CD4-positive, alpha-beta T cell treated with Interleukin-17A for 1 hour (primary cell): ENCODE measurements at places on chromosomes 5 and 9.

DNA sequence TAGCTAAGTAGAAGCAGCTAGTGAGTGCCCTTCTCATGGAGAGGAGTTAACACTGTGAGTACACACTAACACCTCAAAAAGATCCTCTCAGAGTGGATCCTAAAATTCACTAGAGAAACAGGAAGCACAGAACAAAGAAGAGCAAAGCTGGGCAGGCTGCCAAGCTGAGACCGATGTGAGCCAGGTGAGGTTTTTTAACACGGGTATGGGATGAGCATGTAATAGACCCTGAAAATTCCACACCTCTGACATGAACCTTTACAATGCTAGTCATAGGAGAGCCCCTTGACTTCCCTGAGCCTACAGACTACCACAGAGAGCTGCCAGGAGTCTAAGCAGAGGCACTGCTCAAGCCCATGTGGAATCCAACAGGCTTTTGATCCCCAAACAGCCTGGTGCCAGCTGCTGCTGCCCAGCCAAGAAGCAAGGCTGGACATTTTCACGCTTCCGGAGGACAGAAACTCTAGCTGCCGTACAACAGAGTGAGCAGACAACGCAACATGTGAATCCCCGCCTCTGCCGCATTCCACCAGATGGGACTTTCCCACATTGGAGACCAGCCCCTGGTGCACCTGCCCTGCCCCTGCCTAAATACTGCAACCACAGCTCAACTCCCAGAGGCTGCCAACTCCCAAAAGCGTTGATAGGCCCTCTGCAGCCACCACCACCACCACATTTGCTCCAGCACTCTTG lies 280.8 kb downstream of the CDH10 start:
- DNase-seq: no peak

GRCh38 chr5:62029303-62029702 lies 276.7 kb upstream of the KIF2A start:
- no peak for DNase-seq

GRCh38 chr5:107592515-107592914 lies 78.2 kb downstream of the EFNA5 start:
- no peak for DNase-seq

DNA sequence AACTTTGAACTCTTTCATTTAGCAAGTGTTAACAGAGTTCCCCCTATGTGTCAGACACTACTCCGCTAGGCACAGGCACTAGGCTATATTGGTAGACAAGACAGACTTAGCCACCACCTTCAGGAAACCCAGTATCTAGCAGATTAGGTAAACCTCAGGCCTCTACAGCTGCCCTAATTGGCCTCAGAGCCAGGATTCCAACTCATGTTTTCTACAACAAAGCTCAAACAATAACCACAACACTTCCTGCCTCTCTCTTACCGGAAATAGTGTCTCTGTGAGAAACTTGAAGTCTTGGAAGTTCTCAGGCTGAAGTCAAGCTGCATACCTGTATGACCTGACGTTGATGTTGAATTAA lies 116.6 kb upstream of the SLC44A1 start:
- DNase-seq: peak; percentile 87

- peak; percentile 62 for DNase-seq
Measured at GRCh38 chr5:173331956-173332479, 3.8 kb upstream of the STC2 start.

- DNase-seq: peak; percentile 45
Measured at GRCh38 chr5:76849419-76850291, at the start of gene S100Z. TSS of gene S100Z (plus strand) at chr5:76850014. CDS start at chr5:76875360, 25,346 bp downstream.

- DNase-seq: no peak
Measured at GRCh38 chr9:12718482-12719026, 25.4 kb downstream of the TYRP1 start.

DNA sequence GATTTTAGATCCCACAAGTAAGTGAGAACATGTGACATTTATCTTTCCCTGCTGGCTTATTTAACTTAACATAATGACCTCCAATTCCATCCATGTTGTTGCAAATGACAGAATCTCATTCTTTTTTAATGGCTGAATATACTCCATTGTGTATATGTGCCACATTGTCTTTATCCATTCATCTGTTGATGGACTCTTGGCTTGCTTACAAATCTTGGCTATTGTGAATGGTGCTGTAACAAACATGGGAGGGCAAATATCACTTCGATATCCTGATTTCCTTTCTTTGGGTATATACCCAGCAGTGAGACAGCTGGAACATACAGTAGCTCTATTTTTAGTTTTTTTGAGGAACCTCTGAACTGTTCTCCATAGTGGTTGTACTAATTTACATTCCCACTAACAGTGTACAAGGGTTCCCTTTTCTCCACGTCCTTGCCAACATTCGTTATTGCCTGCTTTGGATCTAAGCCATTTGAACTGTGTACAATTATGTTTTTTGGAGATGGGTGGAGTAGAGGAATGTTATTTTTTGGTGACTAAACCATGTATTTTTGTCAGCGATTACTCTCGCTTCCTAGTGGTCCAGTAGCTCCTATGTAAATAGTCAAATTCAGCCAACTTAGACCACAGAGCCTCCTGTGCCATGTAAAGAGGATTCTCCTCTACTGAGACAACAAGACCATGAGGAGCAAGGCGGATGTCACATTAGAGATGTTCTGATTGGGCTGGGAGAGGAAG lies 60.6 kb downstream of the TNFSF15 start:
- no peak for DNase-seq

DNA sequence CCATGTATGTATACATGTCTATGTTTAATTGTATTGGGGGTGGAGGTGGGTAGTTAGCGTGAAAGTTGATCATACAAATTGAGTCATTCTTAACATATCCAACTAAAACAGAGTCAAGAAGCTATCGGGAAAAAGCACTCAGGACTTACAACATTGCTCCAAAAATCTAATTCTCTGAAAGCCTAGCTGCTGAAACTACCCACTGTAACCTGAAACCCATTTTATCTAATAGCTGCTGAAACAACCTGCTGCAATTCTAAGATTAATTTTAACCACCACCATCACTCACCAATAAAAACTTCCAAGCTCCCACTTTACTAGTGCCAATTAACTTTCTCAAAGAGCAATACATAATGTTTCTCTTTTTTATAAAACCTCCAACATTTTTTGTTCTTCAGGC lies 32.2 kb downstream of the KCNV2 start:
- no peak for DNase-seq

DNA sequence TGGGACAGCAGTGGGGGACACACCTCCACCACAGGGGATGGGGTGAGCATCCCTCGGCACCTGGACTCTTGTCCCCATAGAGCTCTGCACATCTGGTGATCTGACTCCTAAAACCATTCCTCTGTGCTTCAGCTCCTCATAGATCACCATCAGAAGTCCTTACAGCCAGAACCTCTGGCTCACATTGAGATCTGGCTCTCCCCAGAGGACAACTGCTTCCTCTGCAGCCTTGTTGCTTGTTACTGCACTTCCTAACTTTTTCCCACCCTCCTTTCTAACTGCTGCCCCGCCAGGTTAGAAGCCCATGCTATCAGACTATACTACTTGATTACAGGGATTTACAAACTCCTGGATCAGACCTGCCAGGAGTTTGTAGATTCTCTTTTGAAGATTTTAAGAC lies 64.5 kb downstream of the ARSB start:
- DNase-seq: no peak

DNA sequence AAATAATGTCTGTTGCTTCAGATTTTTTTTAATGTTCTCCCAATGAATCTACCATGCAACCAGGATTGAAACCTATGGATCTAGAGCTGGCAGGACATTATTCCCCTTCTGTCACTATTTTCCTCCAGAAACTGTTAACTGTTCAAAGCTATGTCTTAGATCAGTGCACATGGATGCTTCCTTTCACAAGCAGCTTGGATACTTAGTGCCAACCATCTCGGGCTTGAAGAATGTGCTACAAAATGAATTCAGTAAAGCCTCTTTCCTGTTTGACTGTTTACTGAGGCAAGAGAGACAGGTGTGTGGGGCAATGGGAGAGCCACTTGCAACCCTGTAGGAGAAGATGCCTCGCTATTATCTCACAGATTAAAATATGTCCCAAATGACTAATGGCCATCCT lies 774.8 kb downstream of the KCTD16 start:
- no peak for DNase-seq

DNA sequence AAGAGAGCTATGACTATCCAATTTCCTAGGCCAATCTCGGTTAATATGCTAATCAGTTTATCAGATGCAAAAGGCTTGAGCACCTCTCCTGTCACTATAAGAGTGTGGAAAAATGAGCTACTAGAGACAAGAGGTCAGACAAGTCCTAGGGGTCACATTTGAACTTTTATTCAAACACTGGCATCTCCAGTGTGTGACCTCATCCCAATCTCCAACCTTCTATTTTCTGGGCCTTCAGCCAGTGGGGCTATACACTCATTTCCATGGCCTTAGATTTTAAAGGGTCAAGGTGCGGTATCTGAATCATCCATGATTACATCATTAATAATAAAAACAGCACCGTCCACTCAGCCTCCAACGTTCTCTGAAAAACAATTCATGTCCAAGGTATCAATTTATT lies 139.6 kb upstream of the LRRTM2 start:
- no peak for DNase-seq

DNA sequence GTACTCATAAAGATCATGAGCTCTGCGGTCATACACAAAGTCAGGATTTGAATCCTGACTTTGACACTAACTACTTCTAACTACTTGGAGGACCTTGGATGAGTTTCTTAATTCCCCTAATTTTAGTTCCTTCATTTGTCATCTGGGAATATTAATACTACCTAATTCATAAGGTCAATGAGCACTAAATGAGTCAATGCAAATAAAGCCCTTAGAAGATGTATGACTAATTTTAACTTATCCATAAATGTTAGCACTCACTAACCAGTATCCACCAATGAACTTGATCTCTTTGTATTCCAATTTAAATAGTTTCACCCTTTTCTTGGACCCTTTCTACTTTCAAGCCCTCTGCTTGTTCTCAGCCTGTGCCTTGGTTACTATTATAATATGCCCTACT lies 1106.4 kb downstream of the CDH18 start:
- DNase-seq: no peak

- no peak for DNase-seq
Measured at GRCh38 chr5:95411474-95411873, 20.3 kb downstream of the FAM81B start.

DNA sequence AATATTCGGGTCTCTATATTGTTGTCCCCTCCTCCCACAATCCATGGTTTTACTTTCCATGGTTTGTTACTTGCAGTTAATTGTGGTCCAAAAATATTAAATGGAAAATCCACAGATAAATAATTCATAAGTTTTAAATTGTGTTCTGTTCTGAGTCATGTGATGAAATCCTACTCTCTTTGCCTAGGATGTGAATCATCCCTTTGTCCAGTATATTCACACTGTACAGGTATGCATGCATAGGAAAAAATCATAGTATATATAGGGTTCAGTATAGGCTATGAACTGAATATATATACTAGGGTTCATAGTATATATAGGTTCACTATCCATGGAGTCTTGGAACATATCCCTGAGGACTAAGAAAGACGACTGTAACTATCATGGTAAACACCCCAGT lies 19.6 kb downstream of the INSYN2B start:
- no peak for DNase-seq

DNA sequence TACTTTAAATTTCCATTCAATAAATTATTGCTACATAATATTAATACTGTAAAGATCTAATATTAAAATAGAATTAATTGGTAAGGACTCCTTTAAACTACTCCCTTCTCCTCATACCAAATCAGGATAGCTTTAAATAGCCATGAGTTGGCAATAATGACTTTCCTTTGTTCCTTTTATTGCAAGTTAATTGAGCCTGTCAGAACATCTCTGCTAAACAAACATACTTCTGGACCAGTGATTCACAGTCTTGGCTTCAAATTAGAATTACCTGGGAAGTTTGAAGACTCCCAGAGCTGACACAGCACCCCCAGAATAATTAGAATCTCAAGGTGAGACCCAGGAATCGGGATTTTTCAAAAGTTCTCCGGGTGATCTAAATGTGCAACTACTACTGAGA lies 18.7 kb downstream of the C5orf58 start:
- DNase-seq: no peak

DNA sequence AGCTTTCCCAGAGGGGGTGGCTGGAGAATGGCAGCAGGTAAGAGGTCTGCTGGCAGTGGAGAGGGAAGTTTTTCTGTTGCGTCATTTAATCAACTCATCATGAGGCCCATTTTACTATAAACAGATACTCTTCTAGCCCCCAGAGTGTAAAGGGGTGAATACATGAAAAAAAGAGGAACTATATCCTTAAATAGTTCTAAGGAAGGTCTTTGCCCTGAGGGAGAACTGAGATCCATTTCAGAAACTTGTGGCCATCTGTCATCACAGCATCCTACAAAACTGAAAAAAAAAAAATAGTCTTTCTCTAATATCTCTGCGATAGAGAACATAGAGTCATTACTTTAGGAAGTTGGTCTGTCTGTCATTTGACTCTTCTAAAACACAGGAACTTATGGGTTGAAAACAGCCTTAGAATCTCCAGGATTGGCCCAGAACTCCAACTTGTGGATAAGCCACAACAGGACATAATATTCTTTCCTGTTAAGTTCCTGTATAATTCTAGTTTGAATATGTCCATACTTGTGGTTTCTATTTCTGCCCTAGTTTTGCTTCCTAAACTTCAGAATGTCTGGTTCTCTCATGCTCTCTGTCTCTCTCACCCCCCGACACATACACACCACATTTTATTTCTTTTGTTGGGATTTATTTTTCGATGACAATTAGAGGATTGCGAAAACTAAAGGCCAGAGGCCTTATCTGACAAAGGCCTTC lies 238.5 kb upstream of the PIK3R1 start:
- DNase-seq: no peak

DNA sequence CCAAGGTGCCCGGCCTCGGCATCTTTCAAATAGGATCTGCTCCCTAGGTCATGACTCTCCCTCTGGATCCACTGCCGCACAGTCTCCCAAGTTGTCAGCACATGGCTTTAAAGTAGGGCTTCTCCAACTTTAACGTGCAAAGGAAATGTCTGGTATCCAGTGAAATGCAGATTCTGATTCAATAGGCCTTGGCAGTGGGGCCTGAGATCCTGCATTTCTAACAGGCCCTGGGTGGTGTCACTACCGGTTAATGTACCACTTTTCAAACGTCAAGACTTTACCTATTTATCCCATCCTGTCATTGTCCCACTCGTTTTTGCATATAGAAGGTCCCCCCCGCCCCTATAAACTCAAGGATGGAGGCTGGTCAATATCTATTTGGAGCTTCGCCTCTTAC lies 137.6 kb upstream of the ZNF618 start:
- no peak for DNase-seq

GRCh38 chr9:115002371-115003120 lies 72.2 kb upstream of the TNFSF8 start:
- DNase-seq: no peak

DNA sequence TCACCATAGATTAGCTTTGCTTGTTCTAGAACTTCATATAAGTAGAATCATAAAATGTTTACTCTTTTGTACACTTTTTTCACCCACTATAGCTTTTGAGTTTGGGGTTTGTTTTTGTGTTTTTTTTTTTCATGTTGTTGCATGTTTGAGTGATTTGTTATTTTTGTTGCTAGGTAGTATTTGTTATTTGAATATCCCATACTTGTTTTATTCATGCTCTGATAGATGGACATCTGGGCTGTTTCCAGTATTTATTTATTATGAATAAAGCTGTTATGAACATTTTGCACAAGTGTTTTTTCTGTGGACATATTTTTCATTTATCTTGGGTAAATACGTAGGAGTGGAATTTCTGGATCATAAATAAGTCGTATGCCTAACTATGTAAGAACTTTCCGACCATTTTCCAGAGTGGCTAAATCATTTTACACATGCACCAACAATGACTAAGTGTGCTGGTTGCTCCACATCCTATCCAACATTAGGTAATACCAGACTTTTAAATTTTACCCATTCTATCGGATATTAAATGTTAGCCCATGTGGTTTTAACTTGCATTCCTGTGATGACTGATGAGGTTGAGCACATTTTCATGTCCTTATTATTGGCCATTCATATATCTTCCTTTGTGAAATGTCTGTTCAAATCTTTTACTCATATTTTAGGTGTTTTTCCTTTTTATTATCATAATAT lies 69.1 kb upstream of the NR4A3 start:
- no peak for DNase-seq
